CD8-positive, alpha-beta memory T cell (primary cell): ENCODE measurements at places on chromosomes 16 and 17.

DNA sequence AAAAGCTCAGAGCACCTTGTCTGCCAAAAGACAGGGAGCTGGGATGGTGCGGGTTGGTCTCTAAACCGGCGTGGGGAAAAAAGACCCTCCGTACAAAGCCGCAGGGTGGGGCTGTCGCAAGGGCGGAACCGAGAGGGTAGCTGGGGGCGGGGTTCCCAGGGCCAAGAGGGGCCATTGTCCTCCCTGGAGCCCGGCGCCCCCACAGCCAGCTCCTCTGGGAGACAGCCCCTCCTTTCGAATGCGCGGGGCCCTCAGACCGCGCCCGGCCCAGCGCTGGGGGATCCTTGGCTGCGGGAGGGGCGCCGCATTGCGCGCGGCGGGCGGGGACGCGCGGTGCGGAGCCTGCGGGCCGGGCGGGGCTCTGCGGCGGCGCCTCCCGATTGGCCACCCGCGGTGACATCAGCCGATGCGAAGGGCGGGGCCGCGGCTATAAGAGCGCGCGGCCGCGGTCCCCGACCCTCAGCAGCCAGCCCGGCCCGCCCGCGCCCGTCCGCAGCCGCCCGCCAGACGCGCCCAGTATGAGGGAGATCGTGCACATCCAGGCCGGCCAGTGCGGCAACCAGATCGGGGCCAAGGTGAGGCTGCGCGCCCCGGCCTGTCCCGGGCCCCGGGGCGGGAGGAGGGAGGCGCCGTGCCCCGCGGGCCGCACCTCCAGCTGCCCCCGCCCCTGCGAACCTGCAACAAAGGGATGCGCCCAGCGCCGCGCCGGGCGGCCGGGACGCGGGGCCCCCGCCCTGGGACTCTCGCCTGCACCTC lies at the start of gene TUBB3:
TSS of gene TUBB3 (plus strand) at position 459 of the 756 bp plus-strand sequence. CDS start at position 519, 60 bp downstream.
- no peak for DNase-seq

- peak; percentile 6 for DNase-seq
Measured at GRCh38 chr16:78896280-78896679, 704.3 kb downstream of the MAF start.

- DNase-seq = no peak
Measured at GRCh38 chr16:85206472-85207356, 94.4 kb upstream of the CIBAR2 start.

- DNase-seq = no peak
Measured at GRCh38 chr17:45413498-45413923, 19.2 kb downstream of the ARHGAP27 start.

GRCh38 chr17:28247671-28248555 lies 71.1 kb upstream of the TMEM97 start:
- no peak for DNase-seq

GRCh38 chr16:3458852-3459361 lies 15.4 kb downstream of the NAA60 start:
- DNase-seq = peak; percentile 37

- no peak for DNase-seq
Measured at GRCh38 chr16:11792410-11793241, 4.4 kb downstream of the ZC3H7A start.

GRCh38 chr17:58081646-58082340 lies 1.4 kb upstream of the DYNLL2 start:
- no peak for DNase-seq

- DNase-seq = no peak
Measured at GRCh38 chr16:86219655-86220445, 290.5 kb upstream of the FOXF1 start.

DNA sequence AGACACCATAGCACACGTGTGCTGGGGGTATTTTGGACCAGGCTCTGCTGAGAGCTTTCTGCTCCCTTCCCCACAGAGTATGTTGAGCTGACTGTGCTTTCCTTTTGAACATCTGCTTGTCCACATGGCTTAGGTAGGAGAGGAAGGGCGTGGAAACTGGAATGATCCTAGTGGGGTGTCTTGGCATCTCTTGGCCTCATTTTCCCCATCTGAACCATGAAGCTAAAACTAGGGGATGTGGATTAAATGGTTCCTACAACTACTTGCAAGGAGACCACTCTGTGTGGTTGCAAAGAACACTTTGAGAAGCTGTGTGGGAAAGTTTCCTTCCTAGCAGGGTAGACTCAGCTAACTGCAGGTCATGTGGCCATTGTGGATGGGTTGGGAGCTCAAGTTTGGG lies 6.7 kb upstream of the NLRC5 start:
- DNase-seq = no peak

DNA sequence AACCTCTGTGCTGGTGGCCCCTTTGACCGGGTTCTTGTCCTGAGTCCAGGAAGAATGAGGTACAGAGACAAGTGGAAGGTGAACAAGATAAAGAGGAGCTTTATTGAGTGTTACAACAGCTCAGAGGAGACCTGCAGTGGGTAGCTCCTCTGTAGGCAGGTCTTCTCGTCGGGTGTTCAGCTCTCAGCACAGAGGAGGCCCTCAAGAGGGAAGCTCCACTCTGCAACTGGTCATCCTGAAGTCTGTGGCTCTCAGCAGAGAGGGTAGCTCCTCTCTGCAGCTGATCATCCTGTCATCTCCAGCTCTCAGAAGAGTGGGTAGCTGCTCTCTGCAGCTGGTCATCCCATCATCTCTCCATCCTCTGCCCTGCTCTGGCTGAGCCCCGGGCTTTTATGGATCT lies 39.7 kb downstream of the SCPEP1 start:
- DNase-seq = no peak

DNA sequence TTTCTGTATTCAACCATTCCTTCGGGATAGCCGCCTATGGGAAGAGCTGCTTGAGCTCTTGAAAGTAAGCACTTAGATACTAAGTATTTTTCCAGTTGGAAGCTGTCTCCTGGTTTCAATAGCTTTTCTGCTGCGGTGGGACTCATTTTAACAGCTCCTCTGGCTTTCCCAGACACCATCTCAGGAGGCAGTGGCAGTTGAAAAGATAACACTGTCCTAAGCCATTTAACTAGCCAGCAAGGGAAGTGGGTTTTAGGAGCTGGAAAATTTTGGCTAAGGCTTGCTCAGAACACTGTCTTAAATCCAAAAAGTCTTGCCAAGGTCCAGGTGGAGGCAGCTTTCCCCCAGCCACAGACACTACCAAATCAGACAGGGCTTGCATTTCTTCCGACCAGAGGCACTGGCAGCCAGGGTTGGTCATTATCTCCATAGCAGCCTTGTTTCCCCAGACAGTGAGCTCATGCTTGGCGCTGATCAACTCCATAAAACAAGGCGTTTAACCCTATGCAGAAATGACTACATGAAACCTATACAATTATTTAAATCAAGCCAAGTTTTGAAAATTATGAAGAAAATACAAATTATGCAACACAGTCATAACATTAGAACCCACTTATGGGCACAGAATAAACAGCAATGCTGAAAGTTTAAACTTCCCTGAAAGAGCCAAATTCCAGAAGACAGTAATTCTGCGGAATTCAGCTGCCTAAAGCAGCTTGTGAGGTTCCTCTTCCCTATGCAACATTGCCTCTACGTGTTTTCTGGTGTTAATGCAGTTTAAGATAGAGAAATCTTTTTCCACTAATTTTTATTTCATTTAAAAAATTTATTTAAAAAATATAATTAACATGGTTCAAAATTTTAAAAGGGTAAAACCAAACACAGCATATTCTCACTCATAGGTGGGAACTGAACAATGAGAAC lies 25.0 kb downstream of the GABARAPL2 start:
- no peak for DNase-seq
